ENCODE measurements at places on chromosomes 12 and 14.

DNA sequence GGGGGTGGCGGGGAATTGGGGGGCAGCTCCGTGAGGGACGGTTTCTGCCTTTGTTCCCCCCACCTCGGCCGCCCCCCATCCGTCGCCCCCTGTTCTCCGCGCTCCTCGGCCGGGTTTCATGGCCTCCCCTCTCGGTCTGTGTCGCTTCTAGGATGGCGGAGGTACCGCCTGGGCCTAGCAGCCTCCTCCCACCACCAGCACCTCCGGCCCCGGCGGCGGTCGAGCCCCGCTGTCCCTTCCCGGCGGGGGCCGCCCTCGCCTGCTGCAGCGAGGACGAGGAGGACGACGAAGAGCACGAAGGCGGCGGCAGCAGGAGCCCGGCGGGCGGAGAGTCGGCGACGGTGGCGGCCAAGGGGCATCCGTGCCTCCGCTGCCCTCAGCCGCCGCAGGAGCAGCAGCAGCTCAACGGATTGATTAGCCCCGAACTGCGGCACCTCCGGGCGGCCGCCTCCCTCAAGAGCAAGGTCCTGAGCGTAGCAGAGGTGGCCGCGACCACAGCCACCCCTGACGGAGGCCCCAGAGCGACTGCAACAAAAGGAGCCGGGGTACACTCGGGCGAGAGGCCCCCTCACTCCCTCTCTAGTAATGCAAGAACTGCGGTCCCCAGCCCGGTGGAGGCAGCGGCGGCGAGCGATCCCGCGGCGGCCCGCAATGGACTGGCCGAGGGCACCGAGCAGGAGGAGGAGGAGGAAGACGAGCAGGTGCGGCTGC is 575 bp downstream of the NAA30 start:
- no peak for DNase-seq

DNA sequence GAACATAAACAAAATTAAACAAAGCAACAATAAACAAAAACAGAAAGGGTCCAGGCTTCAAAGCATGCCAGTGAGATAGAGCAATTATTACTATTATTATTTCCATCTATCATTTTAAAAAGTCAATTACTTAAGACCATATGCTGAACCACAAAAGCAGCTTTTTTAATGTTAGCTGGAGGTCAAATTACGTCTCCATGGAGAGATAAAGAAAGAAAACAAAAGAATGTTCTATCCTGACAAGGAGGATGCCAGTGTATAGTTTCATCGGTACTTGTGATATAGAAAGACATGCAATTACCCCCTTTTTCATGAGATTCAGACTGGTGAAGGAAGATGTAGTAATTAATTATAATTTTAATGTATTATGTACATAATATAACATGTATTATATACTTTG is 81.6 kb upstream of the DCN start:
- DNase-seq, result no peak

- DNase-seq, result no peak
Measured at GRCh38 chr14:100726550-100727085, at the start of gene DLK1. Gene DLK1, plus strand, starts transcription at chr14:100726892. Its CDS starts 177 bp downstream, at chr14:100727069.

- DNase-seq, result no peak
Measured at GRCh38 chr12:65511134-65511834, 232.8 kb downstream of the MSRB3 start.

Measured in HS-27A (cell line).